ENCODE measurements at places on chromosomes 11 and 22.

DNA sequence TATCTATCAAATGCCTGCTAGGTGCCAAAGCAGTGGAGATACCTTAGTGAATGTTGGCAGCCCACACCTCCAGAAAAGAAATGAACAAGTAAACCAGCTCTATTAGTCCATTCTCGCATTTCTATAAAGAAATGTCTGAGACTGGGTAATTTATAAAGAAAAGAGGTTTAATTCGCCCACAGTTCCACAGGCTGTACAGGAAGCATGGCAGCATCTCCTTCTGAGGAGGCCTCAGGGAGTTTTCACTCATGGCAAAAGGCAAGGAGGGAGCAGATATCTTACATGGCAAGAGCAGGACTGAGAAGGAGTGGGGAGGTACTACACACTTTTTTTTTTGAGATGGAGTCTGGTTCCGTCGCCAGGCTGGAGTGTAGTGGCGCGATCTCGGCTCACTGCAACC, 18.7 kb upstream of the ZC3H12C start:
- DNase-seq = no peak

- DNase-seq = no peak
Observed at GRCh38 chr11:123601136-123601535, 53.3 kb downstream of the SCN3B start.

- peak; percentile 32 for DNase-seq
Observed at GRCh38 chr22:31343235-31344191, 2.6 kb downstream of the PATZ1 start.

DNA sequence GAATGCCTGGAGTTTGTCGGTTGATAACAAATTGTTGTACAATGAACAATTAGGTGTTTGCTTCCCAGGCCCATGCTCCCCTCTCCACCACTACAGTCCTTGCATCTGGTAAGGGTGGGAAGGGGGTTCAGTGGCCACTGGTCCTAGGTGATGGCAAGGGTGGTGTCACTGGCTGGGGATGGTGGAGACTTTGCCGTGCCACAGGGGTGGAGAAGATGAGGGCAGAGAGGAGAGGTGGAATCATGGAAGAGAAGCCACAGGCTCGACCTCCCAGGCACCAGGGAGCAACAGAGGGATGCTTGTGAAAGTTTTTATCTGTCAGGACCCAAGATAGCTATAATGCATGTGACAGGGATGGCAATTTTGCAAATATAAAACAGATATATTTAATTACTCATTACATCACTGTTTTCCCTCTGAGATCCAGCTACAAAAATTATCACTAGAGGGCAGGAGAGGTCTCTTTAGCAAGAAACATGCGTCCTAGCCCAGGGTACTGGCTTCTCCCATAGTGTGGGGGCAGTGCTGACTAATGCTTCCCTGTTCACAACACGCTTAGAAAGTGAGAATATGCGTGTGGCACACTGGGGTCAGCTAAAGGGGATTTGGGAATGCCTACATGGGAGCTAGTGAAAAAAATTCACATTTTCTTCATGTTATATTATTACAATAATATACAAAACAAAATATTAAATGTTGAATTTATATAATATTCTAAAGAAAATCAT, 49.0 kb upstream of the AMPD3 start:
- DNase-seq = peak; percentile 18

DNA sequence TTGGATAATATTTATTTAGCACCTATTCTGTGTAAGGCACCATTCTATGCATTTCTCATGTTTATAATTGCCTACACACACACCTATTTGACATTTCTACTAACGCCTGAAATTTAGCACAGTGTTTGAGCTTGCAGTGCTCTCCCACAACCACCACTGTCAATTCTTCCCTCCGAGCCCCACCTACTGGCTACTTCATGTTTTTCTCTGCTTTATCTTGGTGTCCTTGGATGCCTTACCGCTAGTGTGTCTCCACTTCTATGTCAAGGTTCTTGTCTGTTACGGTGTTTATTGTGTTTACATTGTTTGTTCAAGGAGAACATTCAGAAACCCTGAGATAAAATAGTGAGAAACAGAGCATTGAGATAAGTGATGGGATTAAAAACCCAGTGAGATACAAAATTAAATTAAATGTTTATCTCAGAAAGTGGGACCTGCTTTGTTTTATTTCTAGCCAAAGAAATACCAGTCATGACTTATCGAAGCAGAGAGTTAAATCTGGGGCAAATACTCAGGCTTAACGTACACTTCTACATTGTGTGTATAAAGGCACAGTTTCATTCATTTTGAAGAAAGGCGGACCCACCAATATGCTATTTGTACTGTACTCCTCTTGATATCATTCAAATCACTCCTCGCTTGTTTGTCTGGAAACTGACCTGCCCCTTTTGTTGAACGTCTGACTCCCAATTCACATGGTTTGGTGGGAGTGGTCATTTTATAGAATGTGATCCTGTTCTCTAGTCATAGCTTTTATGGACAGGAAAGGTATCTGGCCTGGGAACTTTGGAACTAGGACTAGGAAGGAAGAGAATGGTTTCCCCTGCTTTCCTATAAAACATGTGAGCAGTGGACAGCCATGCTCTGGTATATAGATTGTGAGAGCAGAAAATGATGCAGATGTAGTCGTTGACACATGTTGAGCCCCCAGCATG, 39.2 kb upstream of the SLC36A4 start:
- peak; percentile 7 for DNase-seq

DNA sequence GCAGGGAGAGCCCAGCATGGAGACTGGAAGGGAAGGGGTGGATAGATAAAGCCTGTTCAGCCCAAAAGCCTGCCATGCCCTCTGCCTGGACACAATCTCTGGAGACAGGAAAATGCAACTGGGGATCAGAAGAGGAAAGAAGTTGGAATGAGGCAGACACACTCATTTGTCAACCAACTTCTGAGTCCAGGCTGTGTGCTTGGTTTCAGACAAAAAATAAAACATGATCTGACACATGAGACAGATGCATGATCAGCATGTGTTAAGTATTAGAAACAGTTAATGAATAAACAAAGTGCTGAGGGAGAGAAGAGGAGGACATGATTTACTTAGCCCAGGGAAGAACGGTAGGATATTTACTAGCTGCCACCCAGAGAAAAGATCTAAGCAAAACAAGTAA, 839 bp downstream of the LRRN4CL start:
- DNase-seq = no peak

DNA sequence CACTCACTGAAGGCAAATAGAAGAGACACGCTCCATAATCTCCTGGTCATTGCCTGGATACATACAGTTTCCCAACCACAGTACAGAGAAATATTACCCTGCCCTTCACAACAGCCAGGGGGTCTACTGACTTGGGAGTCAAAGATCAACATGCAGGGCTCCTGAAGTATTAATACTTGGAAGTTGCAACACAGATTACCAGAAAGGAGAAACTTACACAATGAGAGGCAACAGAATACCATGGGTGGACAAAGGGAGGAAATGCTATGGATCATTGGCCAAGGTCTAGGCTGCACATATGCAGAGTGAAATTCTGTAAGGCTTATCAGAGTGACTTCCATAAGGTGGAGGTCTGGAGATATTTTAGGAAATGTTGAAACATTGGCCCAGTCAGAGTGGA, 267.9 kb upstream of the FAT3 start:
- DNase-seq = no peak

DNA sequence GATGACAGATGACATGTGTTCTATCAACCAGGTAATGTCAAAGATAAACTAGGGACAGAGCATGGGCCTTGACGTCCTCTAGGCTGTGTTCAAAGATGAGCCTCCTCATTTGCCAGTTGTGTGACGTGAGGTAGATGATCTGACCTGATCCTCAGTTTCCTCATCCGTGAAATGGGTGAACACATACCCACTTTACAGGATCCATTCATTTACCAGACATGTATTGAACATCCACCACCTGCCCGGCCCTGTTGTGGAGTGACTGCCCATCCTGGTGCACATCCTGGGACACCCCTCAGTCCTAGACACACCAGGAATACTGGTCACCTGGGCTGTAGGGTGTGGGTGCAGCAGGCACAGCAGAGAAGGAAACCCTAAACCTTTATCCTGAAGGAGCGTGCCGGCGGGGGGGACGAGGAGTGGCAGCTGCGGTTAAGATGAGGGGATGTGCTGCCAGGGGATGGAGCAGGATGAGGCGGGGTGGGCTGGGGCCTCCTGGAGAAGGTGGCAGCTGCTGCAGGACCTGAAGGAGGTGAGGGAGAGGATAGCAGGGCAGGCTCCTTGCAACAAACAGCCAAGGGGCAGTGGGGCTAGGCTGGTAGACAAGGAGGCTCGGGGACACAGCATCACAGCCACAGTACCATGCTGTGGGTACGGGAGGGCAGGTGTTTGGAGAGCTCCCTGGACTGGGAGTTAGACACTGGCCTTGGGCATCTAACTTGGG, 8.4 kb downstream of the CLDN5 start:
- no peak for DNase-seq

- DNase-seq = no peak
Observed at GRCh38 chr11:65536412-65537295, 11.8 kb downstream of the SCYL1 start.

- DNase-seq = no peak
Observed at GRCh38 chr11:65777241-65777640, 3.5 kb downstream of the AP5B1 start.

DNA sequence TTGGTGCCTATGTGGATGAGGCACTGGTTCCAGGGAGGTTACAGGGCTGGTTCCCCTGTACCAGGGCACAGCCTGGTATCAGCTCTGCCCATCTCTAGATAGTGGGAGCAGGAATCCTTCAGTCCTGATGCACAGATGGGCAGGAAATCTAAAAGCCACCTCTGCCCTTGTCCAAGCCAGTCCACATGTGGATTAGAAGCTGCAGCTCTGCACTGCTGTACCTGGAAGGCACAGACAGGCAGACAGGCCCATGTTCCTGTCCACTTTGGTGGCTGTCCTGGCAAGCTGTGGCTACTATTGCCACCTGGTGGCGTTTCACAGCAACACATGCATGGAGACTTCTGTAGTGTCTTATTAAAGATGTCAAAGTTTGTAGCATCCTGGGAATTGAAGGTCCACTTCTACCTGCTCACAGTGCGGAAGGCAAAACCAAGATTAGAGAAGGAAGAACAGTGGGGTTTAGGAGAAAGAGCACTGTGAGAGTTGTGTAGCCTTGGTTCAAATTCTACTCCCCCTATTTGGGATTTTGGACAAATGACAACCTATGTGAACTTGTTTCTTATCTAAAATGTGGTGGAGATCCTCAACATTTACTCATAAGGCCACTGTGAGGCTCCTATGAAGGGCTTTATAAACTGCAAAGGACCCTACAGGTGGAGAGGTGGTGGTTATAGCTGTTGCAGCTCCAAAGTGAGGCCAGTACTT, 30.1 kb downstream of the NAV2 start:
- peak; percentile 54 for DNase-seq

- DNase-seq = no peak
Observed at GRCh38 chr11:35143297-35144135, 4.5 kb downstream of the CD44 start.

DNA sequence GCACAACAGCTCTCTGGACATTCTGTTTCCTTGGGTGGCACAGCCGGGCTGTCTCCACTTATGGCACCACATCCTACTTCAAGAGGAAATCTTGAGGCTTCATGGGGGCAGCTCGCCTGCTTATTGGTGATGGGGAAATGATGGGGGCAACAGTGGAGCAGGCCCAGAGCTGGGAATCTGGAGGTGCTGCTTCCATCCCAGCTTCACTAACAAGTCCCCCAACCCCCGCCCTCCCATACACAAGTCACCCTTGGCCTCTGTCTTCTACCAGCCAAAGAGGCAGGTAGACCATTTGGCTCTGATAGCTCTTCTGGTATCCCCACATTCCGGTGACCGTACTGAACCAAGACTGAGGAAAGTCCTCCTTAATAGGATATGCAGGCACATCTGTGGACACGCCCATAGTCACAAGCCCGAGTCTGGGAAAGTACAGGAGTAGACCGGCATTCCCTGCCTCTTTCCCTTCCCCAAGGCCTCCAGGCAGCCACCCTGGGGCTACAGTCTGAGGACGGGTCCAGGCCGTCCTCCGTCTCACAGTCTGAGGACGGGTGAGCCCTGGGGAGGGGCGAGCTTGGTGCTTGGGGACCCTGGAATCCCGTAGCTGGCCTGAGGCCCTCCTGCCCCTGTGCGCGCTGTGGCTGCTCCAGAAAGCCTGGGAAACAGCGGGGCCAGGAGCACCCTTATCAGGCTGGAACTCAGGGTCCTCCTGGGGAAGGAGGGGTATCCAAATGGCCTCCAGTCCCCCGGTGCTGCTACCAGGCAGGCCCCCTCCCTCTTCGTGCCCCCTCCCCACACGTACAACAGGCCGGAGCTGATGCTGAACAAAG, 145.6 kb downstream of the FEZ1 start:
- DNase-seq = no peak

DNA sequence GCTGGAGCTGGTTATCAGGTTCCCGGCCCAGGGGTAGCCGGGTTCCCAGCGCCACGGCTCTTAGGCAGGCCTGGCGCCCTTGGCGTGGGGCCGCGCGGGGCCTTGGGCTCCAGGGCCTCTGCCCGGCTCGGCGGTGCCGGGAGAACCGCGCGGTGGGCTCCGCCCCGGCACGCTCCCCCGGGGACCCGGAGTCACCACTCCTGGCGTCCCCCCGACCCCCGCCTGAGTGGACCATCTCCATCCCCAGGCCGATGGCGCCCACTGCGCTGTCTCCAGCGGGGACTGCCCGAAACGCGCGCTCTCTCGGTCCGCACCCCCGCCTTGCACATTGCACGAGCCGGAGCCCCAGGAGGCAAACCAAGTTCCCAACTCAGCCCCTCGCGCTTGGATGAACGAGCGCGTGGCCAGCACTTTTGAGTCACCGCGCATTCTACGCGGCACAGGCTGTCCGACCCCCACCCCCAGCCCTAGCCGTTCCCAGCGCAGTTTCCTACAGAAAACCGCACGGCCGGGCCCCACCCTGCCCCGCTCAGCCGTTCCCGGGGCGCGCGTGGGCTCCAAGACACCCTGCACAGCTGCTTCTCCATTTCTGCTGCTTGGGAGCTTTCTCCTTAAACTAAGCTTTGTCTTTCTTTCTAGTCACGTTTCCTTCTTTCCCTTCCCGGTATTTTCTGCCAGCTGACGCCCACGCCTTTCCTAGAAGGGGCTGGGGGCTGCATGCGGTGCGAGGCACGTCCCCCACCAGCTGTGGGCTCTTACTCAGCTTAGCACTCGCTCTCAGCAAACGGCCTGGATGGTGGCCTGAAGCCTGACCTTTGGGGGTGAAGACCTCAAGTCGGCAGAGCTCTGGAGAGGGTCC, 650 bp upstream of the CHID1 start:
- peak; percentile 42 for DNase-seq

- no peak for DNase-seq
Observed at GRCh38 chr22:22397875-22398524, 110.5 kb downstream of the ZNF280B start.

GRCh38 chr11:133506551-133507094, 25.7 kb downstream of the OPCML start:
- no peak for DNase-seq

DNA sequence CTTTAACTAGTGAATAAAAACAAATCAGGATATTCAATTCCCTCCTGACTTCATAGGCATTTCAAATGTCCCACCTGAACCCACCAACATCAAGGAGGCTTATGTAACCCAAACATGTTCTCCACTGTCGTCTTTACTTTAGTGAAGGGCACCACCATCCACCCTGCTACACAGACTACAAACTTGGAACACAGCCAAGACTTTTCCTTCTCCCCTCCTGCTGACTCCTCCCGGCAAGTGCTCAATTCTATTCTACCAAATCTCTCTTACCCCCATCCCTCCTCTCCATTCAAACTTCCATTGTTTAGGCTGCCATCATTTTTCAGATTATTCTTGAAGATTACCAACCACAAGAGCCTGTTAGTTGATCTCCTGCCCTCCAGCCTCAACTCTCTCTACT, 24.3 kb downstream of the SAAL1 start:
- DNase-seq = no peak

Data from stimulated activated CD4-positive, alpha-beta T cell treated with anti-CD3 and anti-CD28 coated beads, Interleukin-4, amount 100 ng/mL, for 48 hours (primary cell).